ENCODE measurements at places on chromosomes 3 and 15.

- no peak for DNase-seq
Observed at GRCh38 chr15:62250186-62250585, 85.1 kb upstream of the C2CD4B start.

DNA sequence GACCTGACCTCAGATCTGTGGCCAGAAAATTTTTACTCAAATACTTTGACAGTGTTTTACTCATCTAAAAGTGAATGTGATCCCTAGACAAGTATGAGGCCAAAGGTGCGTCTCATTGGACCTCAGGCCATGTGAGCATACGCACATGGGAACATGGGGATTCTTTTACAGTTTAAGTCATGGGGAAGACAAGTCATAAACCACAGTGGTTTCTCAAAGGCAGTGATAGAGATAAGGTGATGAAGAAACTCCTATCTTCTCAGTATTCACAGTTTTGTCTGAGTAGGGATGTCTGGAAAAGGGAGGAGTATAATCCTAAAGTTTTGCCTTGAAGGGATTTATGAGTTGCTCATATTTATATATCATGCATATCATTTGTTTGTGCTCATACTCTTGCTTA is 173.8 kb downstream of the FNDC3B start:
- no peak for DNase-seq

DNA sequence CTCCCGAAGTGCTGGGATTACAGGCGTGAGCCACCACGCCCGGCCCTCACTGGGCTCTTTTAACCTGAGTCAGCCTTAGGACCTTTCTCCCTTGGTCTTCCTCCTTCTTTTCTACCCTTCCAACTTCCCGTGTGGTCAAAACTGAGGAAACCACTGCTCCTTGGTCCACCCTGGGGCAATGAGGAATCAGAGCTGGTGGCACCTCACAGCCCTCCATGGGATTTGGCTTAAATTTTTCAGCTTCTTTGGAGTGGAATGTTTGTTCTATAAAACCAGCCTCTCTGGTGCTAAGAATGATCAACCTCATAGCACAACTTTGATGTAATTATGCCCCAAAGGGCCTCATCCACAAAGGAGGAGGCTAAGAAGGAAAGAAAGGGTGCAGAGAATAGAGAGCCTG is 76.6 kb upstream of the CFAP20DC start:
- no peak for DNase-seq

DNA sequence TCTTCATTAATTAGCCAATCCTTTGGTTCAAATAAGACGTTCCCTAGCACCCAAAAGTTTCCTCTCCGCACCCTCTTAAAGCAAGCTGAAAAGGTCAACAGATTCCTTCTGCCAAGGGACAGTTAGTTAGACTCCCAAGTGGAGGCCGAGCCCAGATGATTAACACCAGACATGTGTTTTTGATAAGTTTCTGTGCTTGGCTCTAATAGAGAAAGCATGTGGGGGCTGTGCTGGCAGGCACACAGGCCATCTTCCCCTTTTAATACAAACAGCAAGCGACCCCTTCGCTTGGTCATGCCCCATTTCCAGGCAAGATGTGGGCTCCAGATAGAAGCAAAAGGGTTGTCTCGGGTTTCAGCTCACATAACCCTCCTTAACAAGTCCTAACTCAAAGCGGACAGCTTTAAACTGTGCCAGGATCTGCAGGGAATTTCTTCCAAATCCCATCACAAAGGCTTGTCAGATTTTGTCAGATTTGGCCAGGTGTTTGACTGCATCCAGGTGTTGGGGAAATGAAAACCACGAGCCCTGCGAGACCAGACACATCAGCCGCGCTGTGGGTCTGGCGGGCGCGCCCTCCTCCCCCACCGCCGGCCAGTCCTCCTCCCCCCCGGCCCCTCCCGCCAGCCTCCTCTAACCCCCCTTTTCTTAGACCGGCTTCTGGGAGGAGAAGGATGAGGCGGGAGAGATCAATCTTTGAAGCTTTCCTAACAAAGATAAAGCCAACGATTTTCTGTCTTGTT is 3.3 kb downstream of the HES1 start:
- DNase-seq: no peak

GRCh38 chr15:88981244-88982215 is 68.4 kb upstream of the MFGE8 start:
- no peak for DNase-seq

DNA sequence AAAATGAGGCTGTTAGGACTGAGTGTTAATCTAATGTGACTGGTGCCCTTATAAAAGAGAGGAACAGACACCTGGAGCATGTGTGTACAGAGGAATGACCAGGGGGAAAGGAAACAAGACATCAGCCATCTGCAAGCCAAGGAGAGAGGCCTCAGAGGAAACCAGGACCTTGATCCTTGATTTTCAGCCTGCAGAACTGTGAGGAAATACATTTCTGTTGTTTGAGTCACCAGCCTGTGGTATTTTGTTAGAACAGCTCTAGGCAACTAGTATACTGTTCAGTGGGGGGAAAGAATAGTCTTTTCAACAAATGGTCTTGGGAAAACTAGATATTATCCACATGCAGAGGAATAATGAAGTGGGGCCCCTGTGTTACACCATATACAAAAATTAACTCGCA is 80.6 kb downstream of the CCR1 start:
- no peak for DNase-seq

DNA sequence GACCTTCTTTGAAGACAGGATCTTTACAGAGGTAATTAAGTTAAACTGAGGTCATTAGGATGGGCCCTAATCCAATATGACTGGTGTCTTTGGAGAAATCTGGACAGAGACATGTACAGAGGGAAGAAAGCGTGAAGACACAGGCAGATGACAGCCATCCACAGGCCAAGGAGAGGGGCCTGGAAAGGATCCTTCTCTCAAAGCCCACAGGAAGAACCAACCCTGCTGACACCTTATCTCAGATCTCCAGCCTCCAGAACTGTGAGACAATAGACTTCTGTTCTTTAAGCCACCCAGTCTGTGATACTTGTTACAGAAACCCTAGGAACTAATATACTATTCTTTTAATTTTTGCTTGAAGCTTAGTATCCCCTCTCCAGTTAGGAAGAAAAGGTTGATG is 74.2 kb downstream of the WDR76 start:
- no peak for DNase-seq

- no peak for DNase-seq
Observed at GRCh38 chr3:178201714-178202113, 334.5 kb upstream of the KCNMB2 start.

DNA sequence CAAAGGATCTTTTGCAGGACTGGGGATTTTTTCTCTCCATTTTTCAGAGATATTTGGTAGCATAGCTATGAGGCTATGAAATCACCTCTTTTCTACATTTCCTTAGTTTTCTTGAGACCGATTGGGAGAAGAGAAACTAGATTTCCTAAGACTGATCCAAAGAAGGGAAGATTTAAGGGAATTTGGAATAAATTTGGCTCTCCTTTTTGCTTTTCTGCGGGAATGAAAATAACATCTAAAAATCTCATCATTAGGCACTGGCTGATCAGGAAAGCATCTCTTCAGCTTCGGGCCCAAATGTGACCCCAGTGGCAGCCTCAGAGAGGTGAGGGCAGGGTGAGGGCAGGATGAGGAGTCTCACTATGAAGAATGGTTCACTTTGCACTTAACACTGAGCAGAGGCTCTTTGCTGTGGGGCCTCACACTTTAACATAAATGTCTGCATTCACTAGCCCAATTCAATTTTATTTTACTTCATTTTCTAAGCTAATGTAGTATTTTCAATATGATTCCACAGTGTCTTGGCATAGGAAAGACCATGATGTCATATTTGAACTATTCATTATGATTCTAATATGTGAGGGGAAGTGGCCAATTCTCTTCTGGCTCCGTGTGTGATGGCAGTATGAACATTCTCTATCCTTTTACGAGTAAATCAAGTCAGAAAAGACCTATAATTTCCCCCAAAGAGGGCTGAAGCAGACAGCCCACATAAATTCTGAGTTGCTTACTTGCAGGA is 193.2 kb downstream of the MEX3B start:
- DNase-seq: no peak

DNA sequence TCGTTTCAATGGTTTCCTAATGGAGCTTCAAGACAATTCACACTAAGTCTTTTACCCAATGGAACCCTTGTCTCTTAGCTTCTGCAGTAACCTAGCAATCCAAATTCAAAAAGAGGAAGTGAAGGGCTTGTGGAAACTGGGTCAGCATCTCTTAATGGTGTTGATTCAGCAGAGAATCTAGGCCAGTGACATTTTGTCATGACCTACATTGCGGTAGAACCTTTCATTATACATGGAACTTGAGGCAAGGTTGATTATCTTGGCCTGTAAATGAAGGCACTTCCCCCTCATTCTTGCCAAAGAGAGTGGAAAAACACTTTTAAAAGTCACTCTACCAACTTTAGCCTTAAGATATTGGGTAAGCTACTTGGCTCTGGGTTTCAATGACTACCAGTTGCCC is 42.8 kb downstream of the C2CD4B start:
- DNase-seq: no peak

- DNase-seq: no peak
Observed at GRCh38 chr15:49876401-49877038, 242.5 kb downstream of the ATP8B4 start.

GRCh38 chr3:20072422-20072821 is 32.2 kb downstream of the KAT2B start:
- DNase-seq: no peak

GRCh38 chr15:61411902-61412510 is 182.9 kb upstream of the RORA start:
- DNase-seq: no peak

DNA sequence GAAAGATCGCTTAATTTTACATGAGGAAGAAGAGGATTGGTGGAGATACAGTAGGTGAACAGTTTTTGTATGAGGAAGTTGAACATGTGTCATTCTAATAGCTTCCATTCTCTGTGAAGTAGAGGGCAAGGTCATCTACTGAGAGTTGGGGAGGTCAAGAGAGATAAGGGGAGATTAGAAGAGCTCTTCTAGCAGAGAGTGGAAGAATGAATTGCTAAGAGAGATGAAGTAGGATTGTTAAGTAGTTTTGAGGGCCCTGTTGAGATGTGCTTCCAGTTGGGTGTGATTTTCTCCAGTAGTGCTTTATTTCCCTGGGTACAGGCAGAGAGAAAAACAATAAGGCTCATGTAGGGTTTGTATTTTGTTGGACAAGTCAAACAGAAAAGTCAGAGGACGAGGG is 5.2 kb downstream of the OPA1 start:
- no peak for DNase-seq

- no peak for DNase-seq
Observed at GRCh38 chr3:3675186-3675585, 124.0 kb upstream of the LRRN1 start.

GRCh38 chr3:50687916-50688315 is 13.2 kb downstream of the DOCK3 start:
- DNase-seq: no peak

Data from stimulated activated CD8-positive, alpha-beta memory T cell treated with anti-CD3 and anti-CD28 coated beads, Interleukin-15, amount 100 ng/mL, for 4 hours (primary cell).